ENCODE measurements at places on chromosomes 3 and 15.

GRCh38 chr3:170707899-170708298 is 122.0 kb upstream of the SLC7A14 start:
- no peak for DNase-seq

- no peak for DNase-seq
Measured at GRCh38 chr3:32544894-32545293, 25.8 kb downstream of the DYNC1LI1 start.

DNA sequence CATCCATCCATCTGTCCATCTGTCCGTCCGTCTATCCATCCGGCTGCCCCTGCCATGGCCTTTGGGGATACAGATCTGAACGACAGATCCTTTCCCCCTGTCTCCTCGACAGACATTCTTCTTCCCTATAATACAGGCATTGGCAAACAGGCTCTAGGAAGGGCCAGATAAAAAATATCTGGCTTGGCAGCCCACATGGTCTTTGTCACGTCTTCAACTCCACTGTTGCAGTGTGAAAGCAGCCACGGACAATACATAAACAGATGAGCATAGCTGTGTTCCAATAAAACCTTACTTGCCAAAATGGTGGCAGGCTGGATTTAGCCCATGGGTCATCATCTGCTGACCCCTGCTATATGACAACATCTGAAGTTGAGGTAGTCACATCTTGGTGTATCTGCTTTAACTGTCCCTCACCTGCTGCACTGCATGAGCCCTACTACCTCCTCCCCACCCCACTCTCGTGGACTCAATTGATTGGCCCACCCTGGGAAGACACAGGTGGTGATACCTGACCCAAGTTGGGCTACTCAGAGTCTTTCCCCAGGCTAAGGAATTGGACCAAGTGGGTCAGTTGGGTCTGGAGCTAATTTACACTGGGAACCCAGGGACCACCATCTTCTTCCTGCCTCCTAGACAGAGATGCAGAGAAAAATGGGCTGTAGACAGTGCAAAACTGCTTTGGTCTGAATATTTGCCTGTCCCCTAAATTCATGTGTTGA is 128.4 kb upstream of the SMAD3 start:
- DNase-seq, result no peak

- no peak for DNase-seq
Measured at GRCh38 chr3:55165704-55166405, 238.0 kb upstream of the LRTM1 start.

- no peak for DNase-seq
Measured at GRCh38 chr15:66880380-66881155, 178.5 kb downstream of the SMAD6 start.

- DNase-seq, result no peak
Measured at GRCh38 chr3:11245827-11246662, 26.2 kb upstream of the ATG7 start.

- no peak for DNase-seq
Measured at GRCh38 chr3:113910966-113911365, 36.8 kb upstream of the ZDHHC23 start.

- no peak for DNase-seq
Measured at GRCh38 chr15:72851586-72851985, 68.0 kb upstream of the ADPGK start.

DNA sequence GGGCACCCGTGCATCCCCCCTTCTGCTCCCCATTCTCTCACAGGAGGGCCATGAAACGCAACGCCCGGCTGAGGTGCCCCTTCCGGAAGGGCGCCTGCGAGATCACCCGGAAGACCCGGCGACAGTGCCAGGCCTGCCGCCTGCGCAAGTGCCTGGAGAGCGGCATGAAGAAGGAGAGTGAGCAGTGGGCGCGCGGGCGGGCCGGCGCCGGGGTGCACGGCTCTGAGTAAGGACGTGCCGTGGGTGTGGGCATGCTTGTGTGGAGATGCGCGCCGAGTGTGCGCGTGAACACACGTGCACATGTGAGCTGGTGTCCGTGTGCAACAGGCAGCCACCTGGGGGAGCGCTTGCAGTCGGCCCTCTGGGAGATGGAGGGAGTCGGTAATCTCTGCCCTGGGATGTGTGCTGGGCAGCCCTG is 28.1 kb downstream of the NR1I2 start:
- no peak for DNase-seq
